ENCODE measurements at places on chromosomes 6 and 20.
A peak's percentile ranks its signal among the peaks of the same experiment; 100 is the strongest.

GRCh38 chr20:46022411-46023147, 6.4 kb upstream of the SLC12A5 start:
- peak; percentile 76 for DNase-seq

DNA sequence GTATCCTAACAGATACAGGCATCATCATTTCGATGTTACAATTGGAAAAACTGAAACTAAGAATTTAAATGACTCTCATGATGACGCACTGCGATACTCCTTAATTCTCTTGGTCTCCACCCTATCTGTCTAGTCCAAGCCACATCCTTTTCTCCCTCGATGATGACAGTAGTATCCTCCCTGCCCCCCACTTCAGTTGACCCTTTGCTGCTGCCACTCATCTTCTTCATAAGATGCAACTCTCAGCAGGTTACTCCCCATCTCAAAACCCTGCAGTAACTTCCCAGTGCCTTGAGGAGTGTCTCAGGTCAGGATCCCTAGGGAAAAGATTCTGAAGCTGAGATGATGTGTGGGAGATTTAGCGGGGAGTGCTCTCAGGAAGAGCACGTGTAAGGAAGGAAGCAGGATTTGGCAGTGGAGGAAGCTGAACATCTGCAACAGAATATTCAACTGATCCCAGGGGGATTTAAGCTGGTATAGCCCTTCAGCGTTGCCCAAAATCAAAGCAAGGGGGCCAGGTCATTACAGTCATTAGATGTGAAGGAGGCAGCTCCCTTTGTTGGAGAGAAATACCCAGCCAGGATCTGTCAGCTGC, 16.1 kb downstream of the JPH2 start:
- no peak for DNase-seq

GRCh38 chr6:117263353-117263927, 1.9 kb upstream of the VGLL2 start:
- DNase-seq, result no peak

GRCh38 chr6:82270881-82271635, 23.5 kb upstream of the IBTK start:
- DNase-seq, result no peak

GRCh38 chr6:28643017-28643740, 117.5 kb downstream of the GPX5 start:
- peak; percentile 47 for DNase-seq

DNA sequence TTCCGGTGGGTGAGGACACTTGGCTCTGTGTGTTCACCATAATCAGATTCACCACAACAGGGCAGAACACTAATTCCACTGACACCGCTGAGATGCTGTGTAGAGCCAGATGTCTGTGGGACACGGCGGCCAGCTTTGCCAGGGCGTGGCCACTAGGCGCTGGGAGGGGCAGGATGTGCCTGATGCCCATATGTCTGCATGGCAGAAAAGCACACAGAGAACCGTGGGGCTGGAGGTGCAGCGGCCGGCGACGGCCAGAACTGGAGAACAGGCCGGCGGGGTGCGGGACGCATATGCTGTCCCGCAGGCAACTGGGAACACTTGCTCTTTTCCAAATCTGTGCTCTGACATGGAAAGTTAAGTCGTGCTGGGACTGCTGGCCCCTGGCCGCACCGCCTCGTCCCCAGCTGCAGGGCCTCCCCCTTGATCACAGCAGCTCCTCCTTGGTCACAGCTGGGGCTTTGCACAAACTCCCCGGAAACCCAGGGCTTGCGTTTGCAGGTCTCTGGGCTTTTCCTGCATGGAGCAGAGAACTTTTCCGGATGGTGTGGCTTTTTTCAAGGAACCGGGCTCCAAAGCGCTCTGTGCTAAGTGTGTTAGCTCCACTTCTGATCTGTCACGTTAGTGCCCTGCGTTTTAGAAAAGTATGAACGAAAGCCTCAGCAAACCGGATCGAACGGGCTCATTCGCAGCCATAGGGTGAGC, 31.1 kb downstream of the NTSR1 start:
- peak; percentile 22 for DNase-seq

- no peak for DNase-seq
These were observed 133.4 kb downstream of the HAO1 start for GRCh38 chr20:7806831-7807230.

DNA sequence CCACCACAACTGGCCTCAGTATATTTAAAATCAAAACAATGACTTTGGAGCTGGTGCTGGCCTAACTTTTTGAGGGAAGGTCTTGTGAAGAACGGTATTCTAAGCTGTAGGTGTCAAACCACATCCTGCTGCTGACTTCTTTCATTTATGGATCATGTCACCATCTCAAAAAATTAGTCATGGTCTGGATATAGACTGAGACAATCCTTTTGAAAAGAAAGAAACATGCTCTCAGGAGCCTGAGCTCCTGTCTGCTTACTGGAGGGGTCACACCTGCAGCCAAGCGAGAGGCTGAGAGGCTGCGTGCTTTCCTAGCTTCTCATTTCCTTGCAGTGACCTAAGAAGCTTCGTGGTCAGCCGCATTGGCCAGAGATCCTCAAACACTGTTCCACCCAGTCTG, 55.2 kb downstream of the TIAM2 start:
- peak; percentile 24 for DNase-seq

GRCh38 chr20:62745279-62745951, 36.8 kb downstream of the NTSR1 start:
- DNase-seq, result no peak

DNA sequence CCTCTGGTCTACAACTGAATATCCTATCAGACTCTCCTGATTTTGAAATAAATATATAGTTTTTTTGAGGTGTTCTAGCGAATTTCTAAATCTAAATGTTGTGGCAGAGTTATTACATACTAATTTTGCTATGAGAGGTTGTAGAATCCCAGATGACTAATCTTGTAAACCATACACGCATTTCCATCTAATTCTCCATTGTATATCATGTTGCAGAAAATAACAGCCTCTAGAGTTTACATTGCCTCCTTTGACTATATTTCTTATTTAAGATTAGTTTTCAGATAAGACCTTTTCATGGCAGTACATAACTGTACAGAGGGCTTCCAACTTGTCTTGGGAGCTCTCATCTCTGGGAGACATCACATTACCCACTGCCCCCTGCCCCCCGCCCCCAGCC, 22.9 kb downstream of the PTPN1 start:
- DNase-seq, result no peak

DNA sequence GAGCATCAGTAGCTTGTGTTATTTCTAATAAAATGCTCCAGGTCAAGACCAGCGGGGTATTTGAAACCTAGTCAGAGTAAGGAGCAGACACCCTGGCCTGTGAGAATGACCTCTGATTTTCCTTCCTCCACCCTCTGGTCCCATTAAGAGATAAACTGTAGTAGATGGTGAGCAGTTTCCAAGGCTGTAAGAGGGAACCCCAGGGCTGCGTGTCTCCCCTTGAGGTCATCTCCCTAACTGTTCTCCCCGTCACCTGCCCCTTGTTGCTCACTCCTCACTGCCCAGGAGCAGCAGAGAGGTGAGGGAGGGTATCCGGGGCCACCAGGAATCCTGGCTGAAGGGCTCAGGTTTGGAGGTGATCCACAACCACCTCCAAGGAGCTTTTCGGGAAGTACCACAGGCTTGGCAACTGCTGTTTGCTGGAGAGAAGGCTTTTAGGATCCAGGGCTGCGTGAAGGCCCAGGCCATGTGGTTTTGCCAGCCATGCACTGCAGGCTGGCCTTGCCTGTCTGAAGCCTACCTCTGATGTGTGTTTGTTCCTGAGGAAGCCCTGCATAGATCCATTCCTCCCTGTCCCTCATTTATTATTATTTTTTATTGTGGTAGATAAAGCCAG, 62.5 kb downstream of the RREB1 start:
- no peak for DNase-seq

- DNase-seq, result no peak
These were observed at the start of gene MOG for GRCh38 chr6:29656798-29657197. Gene MOG, plus strand, starts transcription at chr6:29657092. Its CDS starts 118 bp downstream, at chr6:29657210.

DNA sequence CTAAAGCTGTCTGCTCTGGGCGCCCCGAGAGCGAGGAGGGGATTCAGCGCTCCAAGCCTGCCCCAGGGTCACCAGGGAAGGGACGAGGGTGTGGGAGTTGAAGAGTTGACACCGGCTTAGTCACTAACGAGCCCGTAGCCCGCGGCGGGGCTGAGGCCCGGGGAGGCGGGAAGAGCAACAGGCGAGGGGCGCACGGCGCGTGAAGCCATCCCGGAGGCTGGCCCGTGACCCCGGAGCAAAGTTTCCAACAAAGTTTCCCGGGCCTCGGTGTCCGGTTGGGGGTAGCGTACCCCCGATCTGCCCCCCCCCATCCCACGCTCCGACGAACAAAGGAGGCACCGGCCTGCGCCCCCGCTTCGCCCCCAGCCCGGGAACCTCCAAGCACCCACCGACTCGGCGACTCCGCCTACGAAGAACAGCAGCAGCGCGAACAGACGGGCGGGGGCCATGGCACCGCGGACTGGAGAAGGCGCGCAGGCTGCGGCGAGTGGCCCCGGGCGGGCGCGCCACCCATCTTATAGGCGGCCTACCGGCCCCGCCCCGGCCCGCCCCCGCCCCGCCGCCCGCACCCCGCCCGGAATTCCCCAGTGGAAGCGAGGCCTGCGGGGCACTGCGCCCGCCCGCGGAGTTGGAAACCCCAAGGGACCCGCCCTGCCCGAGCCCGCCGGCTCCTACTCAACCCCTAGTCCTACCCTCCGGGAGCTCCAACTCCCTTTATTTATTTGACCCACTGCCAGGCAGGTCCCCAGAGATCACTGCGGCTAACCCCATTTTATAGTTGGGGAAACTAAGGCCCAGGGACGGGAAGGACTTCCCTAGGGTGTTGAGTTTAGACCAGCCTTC, at the start of gene SDC4:
Gene SDC4 (minus strand): TSS at position 489 of the 843 bp plus-strand sequence. CDS start 40 bp downstream, at position 449.
- peak; percentile 51 for DNase-seq

- no peak for DNase-seq
These were observed 14.3 kb downstream of the TTBK1 start for GRCh38 chr6:43257367-43258145.

GRCh38 chr6:156348424-156348823, 428.8 kb upstream of the ARID1B start:
- DNase-seq, result no peak

GRCh38 chr20:23115822-23116221, 29.7 kb upstream of the CD93 start:
- no peak for DNase-seq

GRCh38 chr6:150857062-150857944, 8.2 kb upstream of the MTHFD1L start:
- no peak for DNase-seq
